ENCODE measurements at places on chromosomes 5 and 9.

- DNase-seq: no peak
These were observed 23.7 kb downstream of the SLC6A7 start for GRCh38 chr5:150213530-150213929.

DNA sequence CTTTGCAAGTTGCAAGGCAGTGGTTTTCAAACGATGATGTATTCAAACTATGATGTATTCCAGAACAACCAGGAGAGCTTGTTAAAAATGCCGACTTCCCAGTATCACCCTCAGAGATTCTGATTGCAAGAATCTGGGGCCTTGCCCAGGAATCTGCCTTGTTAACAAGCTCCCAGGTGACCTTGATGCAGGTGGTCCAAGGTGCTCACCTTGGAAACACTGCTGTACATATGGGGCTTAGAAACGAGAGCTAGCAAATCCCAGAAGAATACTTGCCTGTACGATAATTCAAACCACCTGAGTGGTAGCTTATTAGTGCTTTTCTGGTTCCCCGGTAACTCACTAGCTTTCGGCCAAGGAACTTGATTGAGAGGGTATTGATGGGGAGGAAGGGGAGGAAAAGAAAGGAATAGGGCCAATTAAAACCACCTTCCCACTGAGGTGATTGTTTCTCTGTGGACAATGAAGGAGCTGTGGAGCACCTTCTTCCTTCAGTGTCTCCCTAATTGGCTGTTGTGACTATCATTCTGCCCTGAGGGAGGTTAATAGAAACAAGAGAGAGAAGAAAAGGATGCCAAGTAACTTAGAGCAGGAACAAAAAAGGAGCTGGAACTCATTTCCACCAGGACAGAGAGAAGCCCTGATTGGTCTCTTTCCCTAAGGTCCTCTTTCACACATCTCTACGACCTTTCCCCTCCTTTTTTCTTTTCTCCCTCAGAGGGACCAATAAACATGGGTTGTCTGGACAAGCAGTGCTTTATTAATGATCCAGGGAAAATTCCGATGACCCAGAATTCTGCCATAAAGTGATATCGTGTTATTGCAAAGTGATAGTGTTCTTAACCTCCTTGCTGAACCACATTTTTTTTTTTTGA, 218.8 kb downstream of the TMEM167A start:
- no peak for DNase-seq

DNA sequence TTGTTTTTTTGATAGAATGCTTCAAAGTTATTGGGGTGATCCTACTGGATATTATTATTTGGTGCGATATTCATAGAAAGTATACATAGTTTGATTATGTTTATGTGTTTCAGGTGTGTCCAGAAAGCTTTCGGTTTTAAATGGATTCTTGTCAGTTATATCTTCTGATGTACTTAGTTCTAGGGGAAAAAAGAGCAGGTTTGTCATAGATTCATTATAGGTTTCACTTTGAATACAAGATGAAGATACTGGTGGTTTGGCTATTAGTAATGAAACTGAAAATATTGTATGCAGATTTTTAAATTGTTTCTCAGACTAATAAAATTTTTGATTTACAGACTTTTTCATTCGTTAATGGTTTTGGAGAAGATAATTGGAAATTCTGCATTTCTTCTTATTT, 98.9 kb downstream of the MAN2A1 start:
- DNase-seq: peak; percentile 25

DNA sequence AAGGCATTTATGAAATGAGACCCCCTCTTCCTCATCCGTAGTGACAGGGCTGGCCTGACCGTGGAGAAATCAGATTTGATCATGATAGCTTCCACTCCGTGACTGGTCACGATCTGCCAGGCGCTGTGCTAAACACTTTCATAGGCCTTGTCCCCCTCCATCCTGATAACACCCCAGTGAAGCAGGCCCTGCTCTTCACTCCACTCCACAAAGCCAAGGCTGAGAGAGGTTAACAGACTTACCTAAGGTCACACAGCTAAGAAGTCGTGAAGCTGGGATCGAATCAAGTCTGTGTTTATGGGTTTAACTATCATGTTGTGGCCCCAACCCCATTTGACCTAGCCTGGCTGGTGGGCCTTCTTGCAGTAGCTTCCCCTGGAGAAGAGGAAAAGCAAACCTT, 53.3 kb upstream of the IL17B start:
- DNase-seq: no peak

- DNase-seq: peak; percentile 8
These were observed 27.1 kb upstream of the BASP1 start for GRCh38 chr5:17190242-17190778.

GRCh38 chr5:175859916-175860315, 11.5 kb upstream of the CPLX2 start:
- DNase-seq: no peak

DNA sequence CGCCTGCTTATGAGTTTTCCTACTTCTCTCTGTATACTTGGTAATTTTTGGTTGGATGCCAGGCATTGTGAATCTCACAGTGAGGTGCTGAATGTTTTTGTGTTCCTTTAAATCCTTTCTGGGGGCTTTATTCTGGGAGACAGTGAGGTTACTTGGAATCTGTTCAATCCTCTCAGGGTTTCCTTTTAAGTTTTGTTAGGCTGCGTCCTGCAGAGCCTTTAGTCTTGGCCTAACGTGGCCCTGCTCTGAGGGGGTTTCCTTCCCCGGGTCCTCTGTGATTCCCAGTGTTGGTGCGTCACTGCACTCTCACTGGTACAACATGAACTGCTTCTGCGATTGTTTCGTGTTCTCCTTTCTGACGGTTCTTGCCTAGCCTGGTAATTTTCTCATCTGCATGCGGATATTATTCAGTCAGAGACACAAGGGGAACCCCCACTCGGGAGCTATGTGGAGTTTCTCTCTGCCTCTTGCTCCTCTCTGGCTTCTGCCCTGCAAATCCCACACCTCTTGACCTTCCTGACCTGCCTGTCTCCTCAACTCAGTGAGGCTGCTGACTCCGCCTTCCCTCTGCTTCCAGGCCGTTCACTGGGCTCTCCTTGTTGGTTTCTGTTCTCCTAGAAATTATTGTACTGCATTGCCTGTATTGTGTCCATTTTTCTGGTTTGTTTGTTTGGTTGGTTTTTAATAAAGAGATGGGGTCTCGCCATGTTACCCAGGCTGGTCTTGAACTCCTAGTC, 128.1 kb downstream of the DAB2IP start:
- DNase-seq: no peak

- DNase-seq: no peak
These were observed 149.9 kb upstream of the ANKH start for GRCh38 chr5:15021266-15022046.

DNA sequence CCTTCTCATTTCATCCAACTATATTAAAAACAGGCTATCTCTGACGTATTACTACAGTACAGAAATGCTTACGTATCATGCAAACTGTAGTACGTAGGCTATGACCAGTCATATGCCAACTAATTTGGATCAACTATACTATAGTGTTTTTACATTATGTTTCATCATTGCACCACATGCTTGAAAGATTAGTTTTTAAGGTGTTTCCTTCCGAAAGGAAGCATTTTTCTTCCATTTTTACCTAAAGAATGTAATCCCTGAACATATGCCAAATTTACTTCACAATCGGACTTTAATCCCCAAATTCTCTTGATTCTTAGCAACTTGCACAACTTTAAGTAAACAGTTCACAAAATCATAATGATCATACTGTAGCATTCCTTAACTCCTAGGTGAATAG, 153.9 kb downstream of the BNC2 start:
- no peak for DNase-seq

GRCh38 chr5:103315455-103315854, 56.9 kb downstream of the MACIR start:
- DNase-seq: no peak

GRCh38 chr5:103209065-103209464, 49.5 kb upstream of the MACIR start:
- no peak for DNase-seq

GRCh38 chr9:101437806-101438232, 2.2 kb upstream of the ALDOB start:
- DNase-seq: no peak

- DNase-seq: no peak
These were observed 87.8 kb downstream of the RAI14 start for GRCh38 chr5:34743878-34744277.

DNA sequence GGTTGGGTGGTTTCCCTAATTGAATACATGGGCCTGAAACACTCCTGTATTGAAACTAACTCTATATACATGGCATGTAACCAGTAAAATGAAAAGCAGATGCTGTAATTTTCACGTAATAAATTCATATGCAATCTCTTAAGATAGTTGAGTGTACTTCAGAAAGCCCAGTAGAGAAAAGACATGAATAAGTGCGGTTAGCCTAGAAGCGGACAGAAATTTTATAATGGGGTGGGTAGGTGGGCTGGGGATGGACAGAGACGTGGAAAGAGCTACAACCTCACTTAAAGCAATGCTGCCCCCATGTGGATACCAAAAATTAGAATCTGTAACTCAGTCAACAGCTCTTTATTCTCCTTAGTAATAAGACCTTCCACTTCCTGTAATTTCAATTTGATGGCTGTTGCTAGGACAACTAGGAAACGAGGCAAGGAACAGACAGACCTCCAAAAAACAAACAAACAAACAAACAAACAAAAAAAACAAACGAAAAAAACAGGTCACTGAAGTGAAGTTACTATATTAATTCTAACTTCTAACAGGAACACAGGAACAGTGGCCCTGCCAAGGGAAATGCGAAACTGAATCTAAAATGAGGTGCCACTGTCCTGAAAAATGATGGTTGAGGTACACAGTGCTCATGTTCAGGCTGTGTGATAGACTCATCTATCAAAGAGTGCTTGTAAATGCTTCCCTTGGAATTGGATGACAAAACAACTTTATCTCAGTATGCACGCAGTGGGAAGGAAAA, 103.4 kb upstream of the GNA14 start:
- DNase-seq: no peak

DNA sequence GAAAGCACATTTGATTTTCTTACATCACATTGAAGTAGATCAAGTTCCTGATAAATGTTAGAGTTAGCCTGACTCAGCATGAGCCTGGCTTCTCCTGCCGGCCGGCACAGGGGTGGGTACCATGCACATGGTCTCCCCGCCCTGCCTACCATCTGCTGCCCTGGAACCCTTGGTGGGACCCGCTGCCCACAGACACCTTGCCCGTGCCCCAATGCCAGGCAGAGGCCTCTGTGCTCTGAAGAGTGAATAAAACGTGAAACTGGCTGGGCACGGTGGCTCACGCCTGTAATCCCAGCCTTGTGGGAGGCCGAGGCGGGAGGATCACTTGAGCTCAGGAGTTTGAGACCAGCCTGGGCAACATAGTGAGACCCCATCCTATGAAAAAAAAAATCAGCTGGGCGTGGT, 17.3 kb downstream of the EXD3 start:
- DNase-seq: no peak

- DNase-seq: no peak
These were observed 31.6 kb upstream of the DTWD2 start for GRCh38 chr5:119019949-119020348.

DNA sequence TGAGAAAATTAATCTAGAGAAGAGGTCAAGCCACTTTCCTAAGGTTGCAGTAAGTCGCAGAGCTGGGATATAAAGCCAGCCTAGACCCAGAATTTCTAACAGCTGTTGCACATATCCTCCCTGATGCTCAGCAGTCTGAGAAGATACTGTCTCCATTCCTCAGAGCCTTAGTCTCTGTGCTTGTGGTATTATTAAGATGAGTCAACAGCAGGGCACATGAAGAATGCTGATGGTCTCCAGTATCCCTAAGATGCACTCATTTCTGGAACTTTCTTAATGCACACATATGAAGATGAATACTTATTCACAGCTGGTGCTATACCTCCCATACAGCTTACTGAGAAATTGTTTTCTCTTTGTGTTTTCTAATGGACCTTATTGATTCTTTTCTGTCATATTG, 32.5 kb downstream of the SGCD start:
- DNase-seq: no peak

DNA sequence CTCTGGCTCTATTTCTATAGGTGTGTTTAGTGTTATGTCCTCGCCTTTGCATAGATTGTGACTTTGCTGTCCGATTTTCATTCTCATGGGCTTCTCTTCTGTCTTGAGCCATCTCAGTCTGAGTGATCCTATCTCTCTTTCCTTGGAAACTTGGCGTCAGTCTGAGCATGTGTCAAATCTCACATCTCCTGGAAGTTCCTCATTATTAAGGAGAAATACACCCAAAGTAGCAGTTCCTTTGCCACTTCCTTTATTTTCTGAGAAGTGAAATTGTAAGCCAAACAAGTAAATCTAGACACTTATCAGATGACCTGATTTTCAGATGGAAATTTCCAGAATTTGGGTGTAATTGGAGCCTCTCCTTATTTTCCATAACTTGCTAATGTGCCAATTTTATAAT, 126.9 kb upstream of the ANKH start:
- DNase-seq: no peak

DNA sequence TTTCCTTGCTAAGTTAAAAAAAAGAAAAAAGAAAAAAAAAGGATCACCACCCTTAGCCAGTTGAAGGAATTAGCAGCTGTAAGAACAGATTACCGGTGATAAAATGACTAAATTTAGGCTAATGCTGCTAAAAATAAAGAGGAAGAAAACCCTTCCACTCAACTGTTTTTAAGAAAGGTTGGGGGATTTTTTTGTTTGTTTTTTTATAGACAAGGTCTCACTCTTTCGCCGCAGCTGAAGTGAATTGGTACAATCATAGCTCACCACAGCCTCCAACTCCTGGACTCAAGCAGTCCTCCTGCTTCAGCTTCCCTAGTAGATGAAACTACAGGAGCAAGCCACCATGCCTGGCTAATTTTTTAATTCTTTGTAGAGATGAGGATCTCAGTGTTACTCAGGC, 101.7 kb downstream of the SNCAIP start:
- DNase-seq: no peak

- DNase-seq: no peak
These were observed 203.4 kb downstream of the EFNA5 start for GRCh38 chr5:107467137-107467932.

GRCh38 chr9:135850737-135851136, 56.6 kb downstream of the CAMSAP1 start:
- no peak for DNase-seq

- DNase-seq: no peak
These were observed 19.8 kb upstream of the MYORG start for GRCh38 chr9:34396276-34397214.

DNA sequence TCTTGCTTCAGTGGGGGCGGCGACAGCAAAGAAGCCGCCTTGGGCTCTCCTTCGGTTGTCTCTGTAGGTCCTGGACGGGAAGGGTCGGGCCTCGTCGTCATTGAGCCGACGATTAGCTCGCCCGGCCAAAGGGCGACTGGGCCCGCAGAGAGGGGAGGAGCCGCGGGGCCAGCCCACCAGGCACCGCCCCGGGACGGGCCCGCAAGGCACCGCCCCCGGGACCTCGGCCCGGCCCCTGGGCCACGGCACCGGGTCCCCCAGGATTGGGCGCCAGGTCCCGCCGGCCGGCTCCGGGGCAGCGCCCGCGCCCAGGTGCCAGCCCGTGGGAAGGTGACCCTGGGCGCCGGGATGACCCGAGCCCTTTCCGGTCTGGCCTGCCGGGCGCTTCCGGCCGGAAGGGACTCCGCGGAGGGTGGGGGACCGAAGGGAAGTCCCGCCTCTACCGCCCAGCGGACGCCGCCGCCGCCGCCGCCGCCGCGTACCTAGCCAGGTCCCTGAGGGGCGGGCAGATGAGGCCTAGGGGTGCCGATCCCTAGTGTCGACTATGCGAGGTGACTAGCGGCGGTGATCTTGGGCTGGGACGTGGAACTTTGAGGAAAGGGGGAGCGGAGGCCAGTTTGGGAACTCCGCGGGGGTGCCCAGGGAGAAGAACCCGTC, at the start of the genes GBA2 and RGP1:
GBA2 (minus strand) TSS at position 371 of the 657 bp plus-strand sequence. CDS start 524 bp downstream, outside the sequence.
RGP1 (plus strand) TSS at position 430 of the 657 bp plus-strand sequence. CDS start 469 bp downstream, outside the sequence.
- no peak for DNase-seq
